Stimulated activated CD8-positive, alpha-beta memory T cell treated with anti-CD3 and anti-CD28 coated beads, Interleukin-2, amount 100 ng/mL, for 1 hour (primary cell): ENCODE measurements at places on chromosomes 2 and 18.

- no peak for DNase-seq
Measured at GRCh38 chr2:102451968-102452367, 21.1 kb upstream of the SLC9A4 start.

DNA sequence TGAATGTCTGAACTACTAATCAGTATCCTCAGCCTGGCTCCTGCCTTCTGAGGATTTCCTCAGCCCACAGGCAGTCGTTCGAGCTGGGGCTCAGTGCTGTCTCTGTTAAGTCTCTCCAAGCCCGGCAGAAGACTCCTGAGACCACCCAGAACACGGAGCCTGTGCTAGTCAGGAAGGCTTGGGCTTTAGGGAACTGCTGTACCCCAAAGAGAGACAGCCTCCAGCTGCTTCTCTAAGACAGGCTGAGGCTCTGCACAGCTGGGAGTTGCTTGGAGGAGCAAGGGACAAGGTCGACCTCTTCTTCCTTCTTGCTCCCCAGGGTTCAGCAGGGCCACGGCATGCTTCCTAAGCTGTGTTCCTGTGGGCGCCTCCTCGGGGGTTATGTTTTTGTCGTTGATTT lies 283.4 kb upstream of the MYT1L start:
- no peak for DNase-seq

DNA sequence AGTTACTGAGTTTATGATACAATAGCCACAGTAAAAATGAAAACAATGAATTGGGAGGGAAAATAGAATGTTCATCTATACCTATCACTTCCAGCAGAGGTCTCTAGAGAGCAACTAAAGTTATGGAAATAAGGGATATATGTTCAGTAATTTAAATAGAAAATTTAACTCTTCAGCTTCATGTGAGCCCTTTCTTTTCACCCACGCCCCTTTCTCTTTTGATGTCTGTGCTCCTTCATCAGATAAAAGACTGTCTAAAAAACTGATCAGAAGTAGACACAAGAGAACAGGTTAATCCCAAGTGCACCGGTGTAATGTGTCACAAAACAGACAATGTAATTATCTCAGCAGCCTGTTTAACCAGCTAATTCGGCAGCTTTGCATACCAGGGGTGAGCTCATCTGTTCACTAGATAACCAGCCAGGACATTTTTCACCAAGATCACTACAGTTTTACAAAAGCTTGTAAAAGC lies 238.5 kb upstream of the ERBB4 start:
- DNase-seq = no peak

GRCh38 chr2:221034026-221034701 lies 537.9 kb downstream of the EPHA4 start:
- no peak for DNase-seq

DNA sequence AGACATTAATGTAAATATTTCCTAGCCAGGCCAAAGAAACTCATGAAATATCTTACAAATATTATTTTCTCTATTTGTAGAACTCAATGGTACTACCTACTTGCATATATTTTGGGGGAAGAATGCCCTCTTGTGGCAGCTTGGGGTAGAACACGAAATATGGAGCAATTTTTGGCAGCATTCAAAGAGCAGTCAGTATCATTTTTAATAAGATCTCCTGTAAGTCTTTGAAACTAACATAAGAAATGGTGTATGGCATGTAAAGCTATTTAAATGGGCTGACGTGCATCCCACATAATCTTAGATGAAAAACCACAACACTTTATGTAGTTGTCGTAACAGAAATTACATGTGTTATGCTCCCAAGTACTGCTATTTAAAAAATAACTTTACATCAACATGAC lies 62.3 kb upstream of the CCDC195 start:
- peak; percentile 9 for DNase-seq

DNA sequence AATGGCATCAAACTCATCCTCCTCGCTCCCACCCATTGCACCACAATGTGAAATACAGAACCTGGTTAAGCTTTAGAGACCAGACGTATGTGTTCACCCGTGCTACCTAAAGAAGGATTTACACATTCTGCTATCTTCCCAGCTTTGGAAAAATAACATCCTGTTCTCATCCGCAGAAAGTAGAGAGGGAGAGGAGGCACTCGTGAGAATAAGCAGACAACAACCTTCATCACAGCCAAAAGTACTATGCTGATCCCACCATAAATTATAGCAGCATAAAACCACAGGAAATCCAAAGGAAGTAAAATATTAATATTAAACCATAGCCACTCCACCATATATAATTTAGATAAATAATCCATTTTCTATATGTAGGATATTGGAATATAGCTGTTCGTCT lies 111.7 kb upstream of the NRP2 start:
- DNase-seq = no peak

DNA sequence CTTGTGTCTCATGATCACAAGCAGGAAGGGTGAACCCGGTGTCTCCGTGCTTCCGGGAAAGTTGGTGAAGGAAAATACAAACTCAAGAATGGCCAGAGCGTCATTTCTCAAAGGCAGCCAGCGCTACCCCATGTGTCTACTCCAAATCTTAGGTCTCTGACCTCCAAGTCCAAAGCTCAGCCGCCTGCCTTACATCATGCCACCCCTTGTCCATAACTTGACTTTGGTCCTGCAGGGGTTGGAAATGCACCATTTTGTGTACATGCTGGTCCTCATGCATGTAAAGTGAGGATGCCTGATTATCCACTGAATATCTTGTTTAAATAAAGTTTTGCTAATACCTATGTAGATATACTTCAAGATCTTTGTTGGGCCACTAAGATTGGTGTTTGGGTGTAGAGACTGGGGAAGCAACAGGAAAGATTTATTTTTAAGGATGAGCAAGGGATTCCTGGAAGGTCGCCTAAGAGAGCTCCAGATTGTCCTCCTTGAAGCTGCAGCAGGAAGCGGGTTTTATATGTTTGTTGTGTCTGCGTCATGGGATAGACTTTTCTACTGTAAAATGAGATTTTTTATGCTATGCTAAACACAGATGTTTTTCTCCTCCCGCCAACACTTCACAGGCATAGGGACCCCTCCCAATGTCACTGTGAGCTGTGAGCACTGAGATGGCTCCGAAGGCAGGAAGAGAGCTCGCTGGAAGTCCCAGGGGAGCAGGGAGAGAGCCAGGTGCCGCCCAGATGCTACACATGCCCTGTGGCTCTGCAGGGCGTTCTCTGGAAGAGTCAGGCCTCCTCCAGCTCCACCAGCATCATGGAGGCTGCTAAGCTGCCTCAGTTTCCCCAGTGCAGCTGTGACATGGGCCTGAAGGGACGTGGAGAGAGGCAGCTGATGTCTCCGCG lies 176.2 kb upstream of the HDAC4 start:
- DNase-seq = no peak

DNA sequence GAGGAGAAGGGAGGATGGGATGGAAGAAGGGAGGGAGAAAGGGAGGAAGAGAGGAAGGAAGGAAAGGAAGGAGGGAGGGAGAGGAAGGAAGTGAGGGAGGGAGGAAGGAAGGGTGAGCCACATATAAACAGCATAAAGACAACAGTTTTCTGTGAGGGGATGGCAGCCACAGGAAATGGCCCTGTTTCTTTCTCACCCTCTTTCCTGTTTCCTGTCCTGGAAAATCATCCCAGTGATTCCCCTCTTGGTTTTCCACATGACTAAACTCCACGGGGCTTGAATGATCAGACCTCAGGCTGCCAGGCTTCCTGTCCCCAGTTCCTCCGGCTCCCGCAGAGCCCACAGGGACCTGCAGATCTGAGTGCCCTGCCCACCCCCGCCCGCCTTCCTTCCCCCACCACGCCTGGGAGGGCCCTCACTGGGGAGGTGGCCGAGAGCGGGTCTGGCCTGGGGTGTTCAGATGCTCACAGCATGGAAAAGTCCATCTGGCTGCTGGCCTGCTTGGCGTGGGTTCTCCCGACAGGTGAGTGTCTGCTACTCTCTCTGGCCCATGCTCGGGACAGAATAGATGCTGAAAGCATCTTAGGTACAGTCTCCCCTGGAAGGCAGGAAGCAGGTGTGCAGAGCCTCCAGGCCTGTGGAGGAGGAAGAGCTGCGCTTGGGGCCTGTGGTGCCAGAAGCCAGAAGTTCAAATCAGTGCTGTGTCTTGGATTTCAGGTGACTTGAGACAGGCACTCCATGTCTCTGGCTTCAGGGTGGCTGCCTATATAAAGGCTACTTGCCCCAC lies at the start of gene SIGLEC15:
SIGLEC15 (plus strand) TSS at position 418 of the 787 bp plus-strand sequence; CDS start at position 472, 54 bp downstream.
- no peak for DNase-seq
